ENCODE measurements at places on chromosomes 6 and 20. TPM values are rescaled to one million over a fixed set of nuclear protein-coding genes. Genes with fewer than 3 reads are reported as not detected.

The CMTR1 gene
- 26.2 TPM for total RNA-seq

DNA sequence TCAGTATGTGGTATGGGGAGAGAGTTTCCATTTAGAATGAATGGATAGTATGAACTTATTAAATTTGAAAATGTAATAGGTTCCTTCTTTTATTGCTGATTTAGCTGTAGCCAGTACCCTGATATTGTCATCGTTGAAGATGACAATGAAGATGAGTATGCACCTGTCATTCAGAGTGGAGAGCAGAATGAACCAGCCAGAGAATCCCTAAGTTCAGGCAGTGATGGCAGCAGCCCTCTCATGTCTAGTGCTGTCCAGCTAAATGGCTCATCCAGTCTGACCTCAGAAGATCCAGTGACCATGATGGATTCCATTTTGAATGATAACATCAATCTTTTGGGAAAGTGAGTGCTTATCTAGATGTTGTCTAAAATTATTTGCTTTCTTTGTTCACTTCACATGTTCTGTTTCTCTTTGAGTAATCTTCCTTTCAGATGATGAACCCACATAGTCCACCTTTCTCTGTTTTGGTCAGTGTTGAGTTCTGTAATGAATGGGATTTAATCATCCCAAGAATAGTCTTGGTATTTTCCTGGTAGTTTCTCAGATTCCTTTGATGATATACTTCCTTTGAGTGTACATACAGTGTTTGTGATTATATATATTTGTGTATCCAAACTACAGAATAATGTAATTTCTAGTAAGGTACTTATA, 23.3 kb downstream of the HSF2 start:
- DNase-seq: no peak

DNA sequence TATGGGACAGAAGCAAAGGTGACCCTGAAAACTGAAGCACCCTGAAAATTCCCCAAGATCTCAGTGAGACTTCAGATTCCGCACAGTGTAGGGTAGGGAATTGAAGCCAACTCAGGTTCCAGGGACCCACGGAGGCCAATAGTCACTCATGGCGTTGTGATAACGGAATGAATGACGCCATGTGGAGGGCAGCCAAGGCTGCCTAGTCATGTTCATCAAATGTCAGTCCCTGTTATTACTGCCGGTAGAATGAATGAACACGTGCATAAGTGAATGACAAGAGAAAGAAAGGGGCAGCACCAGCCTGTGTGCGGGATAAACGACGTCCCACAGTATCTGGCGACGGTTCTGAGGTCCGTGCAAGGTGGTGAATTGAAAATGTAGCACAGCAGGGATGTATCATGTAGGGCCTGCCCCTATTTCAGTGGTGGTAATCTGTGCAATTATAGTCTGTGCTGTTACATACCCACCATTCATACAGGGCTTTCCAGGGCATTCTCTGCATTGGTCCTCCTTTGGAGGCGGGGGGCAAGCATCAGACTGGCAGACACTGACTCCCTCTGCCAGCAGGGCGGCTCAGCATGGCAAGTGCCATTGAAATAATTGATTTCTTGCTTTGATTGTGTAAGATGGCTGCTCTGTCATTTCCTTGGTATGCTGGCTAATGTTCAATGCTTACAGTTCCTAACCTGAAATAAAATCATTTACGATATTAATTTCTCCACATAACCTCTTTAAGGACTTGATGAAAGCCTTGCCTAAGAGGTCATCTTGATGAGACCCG, 386.9 kb downstream of the CDH4 start:
- no peak for DNase-seq

The NKAIN2 gene
- 0.12 TPM for total RNA-seq

- no peak for DNase-seq
Measured at GRCh38 chr6:162085561-162085960, 642.0 kb downstream of the PRKN start.

GRCh38 chr6:170143401-170144150, 147.3 kb downstream of the DLL1 start:
- no peak for DNase-seq

DNA sequence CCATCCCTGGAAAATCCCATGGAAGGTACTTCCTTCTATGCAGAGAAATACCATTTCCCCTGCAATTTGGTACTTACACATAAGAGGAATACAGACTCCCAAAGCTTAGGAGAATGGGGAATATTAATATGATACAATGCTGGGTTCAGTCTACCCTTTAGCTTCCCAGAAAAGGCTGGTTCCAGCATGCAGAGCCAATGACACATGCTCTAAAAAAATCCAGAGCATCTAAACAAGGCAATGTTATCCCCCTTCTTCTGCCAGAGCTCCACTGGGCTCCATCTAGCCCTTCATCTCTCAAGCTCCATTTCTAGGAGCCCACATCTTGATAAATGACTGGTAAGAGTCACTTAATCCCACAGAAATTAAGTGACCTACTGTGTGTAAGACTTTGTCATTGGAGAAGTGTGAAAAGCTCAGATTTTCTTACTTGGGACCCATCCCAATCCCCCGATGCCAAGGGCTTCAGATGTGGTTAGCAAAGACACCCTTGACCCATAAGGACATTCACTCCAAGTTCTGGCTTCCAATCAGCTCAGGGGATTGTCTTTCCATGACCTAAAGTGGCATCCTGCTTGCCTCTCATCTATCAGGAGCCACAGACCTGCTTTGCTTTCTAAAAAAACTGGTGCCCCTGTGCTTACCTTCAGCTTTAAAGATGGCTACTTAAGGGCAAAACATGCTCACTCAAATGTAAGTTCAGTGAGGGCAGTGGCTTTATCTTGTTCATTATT, 137.5 kb downstream of the UNC5CL start:
- no peak for DNase-seq

- no peak for DNase-seq
Measured at GRCh38 chr6:13847326-13848050, 33.1 kb upstream of the MCUR1 start.

The FAM50B gene
- 2.7 TPM for total RNA-seq

The ZNF512B gene
- 1.3 TPM for total RNA-seq
